HFFc6 (cell line): ENCODE measurements at places on chromosomes 7 and 10. TPM values are rescaled to one million over a fixed set of nuclear protein-coding genes. Genes with fewer than 3 reads are reported as not detected.

DNA sequence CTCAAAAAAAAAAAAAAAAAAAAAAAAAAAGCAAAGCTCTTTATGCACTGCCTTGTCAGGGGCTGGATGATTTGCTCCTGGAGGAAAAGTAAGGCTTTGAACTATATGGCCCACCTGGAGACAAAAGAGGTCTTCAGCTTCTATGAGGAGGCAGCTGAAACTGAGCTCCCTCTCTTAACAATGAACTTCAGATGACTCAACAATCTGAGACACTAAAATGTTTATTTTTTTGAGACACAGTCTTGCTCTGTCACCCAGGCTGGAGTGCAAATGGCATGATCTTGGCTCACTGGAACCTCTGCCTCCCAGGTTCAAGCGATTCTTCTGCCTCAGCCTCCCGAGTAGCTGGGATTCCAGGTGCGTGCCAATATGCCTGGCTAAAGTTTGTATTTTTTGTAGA lies 36.7 kb downstream of the RAB19 start:
- no peak for DNase-seq

- no peak for DNase-seq
These were observed at the start of gene MRLN for GRCh38 chr10:59753267-59753666. TSS of gene MRLN (minus strand) at chr10:59753455.

GRCh38 chr7:104943502-104944343 lies 70.3 kb upstream of the KMT2E start:
- DNase-seq = no peak

DNA sequence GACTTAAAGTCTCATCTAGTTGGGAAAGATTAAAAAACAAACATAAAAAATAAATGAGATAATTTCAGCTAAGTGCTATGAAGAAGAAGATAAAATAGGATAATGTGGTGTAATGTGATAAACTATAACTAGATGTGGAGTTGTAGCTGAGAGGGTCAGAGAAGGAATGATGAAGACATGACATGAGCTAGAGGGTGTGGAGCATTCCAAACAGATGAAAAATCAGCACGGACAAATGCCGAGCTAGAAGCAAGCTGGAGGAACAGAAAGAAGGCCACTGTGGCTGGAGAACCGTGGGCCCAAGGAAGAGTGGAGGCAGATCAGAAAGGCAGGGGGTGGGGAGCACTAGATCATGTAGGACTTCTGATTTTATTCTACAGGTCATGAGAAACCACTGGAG lies 70.6 kb downstream of the CDK6 start:
- DNase-seq = peak; percentile 79

GRCh38 chr7:2728316-2729030 lies 40.5 kb downstream of the AMZ1 start:
- peak; percentile 10 for DNase-seq

TMEM229A gene
- not detected in 3 replicates for total RNA-seq

AOAH gene
- not detected in 2 replicates for total RNA-seq

BTAF1 gene
- total RNA-seq = 19.3 to 20.8 TPM (median 20.2 TPM) in 3 replicates
